ENCODE measurements at places on chromosomes 16 and 17.

GRCh38 chr17:47820033-47820789 is 1.4 kb downstream of the OSBPL7 start:
- no peak for DNase-seq

GRCh38 chr17:77963441-77963840 is 4.9 kb downstream of the TNRC6C start:
- DNase-seq = no peak

GRCh38 chr17:75036643-75037268 is 10.0 kb downstream of the ATP5PD start:
- peak; percentile 72 for DNase-seq

- no peak for DNase-seq
These were observed 3.5 kb downstream of the IRX3 start for GRCh38 chr16:54282928-54283724.

DNA sequence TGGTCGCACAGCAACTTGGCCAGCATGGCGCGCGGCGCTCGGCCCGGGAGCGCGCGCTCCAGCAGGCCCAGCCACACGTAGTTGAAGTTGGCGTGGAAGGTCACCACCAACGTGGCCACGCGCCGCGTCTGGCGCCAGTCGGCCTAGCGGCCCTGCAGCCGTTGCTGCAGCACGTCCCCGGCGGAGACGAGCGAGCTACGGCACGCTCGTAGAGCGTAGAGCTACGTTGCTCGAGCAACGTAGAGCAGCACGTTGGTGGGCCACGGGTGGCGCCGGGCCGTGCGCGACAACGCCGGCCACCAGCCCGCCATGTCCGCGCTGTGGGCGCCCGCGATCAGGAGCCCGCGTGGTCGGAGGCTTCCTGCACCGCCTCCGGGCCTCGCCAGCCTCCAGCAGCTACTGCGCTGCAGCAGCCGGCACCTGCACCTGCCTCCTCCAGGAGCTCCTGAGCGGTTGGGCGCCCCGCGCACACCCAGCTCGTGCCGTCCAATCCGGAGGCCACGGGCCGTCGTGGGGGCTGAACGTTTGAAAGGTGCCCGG is 13.4 kb upstream of the SULT1A1 start:
- DNase-seq = no peak

- peak; percentile 49 for DNase-seq
These were observed 38.2 kb upstream of the CCDC182 start for GRCh38 chr17:57783338-57783742.

DNA sequence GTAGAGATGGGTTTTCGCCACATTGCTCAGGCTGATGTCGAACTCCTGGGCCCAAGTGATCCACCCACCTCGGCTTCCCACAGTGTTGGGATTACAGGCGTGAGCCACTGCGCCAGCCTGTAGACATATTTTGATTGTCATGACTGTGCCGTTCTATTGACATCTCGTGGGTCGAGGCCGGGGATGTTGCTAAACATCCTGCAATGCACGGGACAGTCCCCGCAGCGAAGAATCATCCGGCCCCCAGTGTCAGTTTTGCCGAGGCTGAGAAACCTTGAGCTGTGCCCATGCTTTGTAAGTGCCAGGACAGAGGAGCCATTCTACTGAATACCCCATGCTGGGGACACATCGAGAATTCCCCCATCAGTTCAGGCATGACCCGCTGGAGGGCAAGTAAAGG is 69.1 kb upstream of the GSE1 start:
- DNase-seq = no peak

- DNase-seq = no peak
These were observed 312.3 kb upstream of the KCNJ16 start for GRCh38 chr17:69762766-69763165.

- DNase-seq = no peak
These were observed 44.5 kb upstream of the ABR start for GRCh38 chr17:1224330-1224729.

GRCh38 chr17:43140396-43141332 is 15.5 kb upstream of the BRCA1 start:
- DNase-seq = no peak

DNA sequence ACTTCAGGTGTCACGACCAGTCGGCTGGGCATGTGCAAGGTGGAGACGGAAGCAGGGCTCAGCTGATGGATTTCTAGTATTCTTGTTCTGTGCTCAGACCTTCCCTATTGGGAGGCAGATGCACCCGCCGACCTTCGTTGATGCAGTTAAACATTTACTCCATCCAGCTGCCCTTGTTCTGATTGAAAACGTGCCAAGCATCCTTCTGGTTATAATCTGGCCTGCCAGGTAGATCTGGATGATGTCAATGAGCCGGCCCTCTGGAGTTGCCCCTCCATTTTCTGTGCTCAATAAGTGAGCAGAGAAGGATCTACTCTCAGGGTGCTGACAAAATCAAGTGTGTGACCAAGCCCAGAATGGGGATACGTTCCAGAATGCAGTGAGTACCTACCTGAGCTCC is 38.3 kb downstream of the CCDC182 start:
- DNase-seq = no peak

DNA sequence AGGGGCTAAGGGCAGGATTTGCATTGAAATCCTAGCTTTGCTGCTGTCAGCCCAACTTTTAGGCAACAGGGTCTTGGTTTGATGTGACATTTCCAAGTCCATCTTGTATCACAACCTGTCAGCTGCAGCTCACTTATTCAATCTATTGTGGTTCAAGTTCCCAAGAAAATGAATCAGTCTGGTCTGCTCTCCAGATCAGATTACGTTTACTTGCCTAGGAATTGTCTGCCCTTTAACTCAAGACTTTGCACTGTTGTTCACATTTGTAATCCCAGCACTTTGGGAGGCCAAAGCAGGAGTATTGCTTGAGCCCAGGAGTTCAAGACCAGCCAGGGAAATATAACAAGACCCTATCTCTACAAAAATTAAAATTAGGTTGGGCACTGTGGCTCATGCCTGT is 10.0 kb downstream of the STX4 start:
- no peak for DNase-seq

- DNase-seq = no peak
These were observed 100.3 kb downstream of the MAF start for GRCh38 chr16:79500286-79500685.

DNA sequence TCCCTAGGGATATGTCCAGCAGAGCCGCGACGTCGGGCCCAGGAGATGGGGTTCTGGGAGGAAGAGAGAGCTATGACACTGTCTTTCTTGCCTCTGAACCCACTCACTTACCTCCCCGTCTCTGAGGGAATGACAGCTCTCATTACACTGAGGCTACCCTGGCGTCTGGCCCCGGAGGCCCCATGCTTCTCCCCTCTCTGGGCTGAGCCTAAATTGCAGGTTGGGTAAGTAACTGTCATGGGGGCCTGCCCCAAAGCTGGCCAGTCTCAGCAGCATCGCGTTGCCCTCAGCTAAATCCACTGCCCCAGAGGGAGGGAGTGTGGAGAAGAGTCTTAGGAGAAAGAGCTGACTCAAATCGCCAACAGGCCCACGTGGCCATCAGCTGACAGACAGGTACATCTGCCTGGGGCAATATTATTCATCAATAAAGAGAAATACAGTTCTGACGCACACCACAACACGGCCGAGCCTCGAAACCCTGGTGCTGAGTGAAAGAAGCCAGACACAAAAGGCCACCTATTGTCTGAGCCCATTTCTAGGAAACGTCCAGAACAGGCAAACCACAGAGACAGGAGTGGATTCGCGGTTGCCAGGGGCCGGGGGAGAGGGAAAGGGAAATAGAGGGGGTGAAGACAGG is 156.4 kb downstream of the C16orf95 start:
- DNase-seq = no peak

DNA sequence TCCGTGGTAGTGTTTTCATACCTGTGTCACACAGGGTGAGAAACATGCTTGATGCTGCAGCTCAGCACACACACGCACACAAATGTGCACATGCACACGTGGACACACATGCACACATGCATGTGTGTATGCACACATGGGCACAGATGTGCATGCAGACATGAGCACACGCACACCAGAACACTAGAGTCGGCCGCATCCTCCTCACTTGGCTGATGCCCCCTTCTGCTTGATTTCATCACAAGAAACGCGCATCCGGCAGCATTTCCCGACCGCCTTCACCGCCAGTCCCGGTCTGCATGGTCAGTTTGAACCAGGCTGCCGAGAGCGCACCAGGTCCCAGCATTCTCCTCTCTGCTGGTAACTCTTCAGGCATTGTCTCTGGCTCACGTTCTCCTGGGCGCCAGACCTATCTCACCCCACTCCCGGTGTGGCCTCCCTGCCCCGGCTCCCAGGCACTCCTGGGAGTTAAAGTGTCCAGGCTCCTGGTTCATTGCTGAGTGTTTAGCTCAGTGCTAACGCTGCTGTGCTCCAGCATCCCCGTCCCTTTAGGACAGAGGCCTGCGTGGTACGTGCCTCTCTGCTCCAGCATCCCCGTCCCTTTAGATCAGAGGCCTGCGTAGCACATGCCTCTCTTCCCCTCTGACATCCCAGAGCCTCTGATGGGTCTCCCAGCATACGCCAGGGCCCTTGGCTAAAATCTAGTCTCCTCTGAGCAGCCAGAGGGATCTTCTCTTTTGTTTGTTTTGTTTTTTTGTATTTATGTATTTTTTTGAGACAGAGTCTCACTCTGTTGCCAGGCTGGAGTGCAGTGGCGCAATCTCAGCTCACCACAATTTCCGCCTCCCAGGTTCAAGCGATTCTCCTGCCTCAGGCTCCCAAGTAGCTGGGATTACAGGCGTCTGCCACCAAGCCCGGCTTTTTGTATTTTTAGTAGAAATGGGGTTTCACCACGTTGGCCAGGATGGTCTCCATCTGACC is 16.0 kb downstream of the BAIAP2 start:
- no peak for DNase-seq

- no peak for DNase-seq
These were observed 5.8 kb upstream of the RSL1D1 start for GRCh38 chr16:11857161-11857560.

GRCh38 chr16:50617646-50618184 is 63.4 kb downstream of the SNX20 start:
- no peak for DNase-seq

- no peak for DNase-seq
These were observed 143.7 kb upstream of the COX10 start for GRCh38 chr17:13925579-13925978.

- DNase-seq = no peak
These were observed 107.0 kb downstream of the CYLD start for GRCh38 chr16:50848755-50849514.

DNA sequence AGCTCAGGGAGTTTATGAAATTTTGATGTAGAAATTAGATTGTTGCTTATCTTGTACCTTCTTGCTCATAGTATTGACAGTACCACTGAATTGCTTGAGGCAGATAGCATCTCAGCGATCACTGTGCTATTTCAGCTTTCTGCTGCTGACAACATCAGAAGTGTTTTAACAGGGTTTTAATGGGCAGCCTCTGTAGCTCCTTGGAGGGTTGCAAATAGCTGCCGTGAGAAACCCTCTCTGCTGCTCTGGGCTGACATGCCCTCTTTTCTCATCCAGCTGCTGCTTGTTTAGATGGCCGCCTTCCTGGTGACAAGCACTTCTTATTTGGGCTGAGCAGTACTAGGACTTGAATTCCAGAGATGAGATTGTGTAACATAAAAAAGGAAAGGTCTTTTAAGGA is 180.2 kb upstream of the TBX2 start:
- DNase-seq = no peak

DNA sequence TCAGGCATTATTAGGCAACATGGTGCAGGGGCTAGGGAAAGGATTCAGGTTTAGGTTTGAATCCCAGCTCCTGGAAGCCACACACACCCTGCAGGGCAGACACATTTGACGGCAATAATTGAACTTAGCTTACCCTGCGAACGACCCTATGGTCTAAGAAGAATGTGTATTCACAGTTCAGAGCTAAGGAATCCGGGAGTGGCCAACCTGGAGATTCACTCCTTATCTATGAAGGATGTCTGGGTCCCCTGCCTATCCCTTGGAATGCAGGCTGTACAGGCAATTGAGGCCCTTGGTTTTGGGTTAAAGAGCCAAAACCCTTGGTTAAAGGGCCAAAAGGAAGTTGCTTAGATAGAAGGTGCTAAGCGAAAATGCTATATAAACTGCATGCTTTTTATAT is 2.9 kb upstream of the SYT17 start:
- DNase-seq = no peak

DNA sequence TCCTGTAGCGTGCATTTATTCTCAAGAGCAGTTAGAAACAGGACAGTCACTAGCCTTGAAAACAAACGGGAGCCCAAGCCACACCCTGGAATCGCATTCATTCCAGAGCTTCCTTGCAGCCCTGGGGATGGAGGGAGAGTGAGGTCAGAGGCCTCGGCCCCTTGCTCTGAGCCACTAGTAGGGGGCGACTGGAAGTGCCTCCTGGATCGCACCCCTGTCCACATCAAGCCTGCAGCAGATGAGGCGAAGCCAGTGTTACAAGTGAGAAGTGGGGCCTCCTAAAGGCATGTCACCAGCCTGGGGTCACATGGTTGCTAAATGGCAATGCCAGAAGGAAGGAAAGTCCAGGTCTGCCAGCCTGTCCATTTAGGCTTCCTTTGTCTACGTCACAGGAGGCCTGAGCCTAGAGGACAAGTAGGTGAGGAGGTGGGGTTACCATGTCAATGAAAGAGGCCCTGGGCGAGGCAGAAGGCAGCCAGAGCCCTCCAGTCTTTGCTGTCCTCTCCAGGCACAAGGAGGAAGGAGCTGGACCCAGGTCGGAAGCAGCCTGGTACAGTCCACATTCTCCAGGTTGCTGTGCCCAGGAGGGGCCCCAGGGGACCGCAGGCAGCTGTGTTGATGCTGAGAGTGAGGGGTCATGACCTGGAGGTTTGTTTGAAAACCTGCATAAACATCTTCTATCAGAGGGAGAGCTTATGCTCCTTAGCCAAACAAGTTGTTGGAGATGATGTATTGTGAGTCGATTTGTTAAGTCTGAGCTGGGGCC is 3.0 kb upstream of the RCVRN start:
- DNase-seq = no peak

DNA sequence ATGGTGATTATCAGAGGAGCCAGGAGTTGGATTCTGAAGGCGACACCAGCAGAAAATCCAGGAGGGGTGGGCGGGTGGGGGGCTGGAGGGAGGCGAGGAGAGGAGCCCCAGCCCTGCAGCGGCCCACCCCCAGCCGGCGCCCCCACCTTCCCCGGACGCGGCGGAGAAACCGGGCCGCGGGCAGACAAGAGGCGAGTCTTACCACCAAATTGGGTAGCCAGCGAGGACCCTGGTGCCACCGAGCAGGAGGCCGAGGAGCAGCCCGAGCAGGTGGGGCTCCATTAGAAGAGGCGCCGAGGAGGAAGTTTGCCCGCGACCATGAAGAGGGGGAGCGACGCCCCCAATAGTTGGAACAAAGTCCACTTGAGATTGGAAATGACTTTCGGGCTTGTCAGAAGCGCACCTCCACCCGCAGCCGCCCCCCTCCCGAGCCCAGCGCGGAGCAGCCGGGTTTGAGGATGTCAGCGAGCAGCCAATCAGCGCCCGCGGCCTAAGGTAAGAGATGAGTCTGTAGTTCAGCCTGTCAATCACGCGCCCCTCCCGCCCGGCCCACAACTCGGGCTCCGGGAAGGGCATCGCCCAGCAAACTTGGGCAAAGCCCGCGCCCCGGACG is at the start of gene WNT3:
Gene WNT3 (minus strand): TSS at position 377 of the 613 bp plus-strand sequence. CDS start 95 bp downstream, at position 282.
- no peak for DNase-seq

DNA sequence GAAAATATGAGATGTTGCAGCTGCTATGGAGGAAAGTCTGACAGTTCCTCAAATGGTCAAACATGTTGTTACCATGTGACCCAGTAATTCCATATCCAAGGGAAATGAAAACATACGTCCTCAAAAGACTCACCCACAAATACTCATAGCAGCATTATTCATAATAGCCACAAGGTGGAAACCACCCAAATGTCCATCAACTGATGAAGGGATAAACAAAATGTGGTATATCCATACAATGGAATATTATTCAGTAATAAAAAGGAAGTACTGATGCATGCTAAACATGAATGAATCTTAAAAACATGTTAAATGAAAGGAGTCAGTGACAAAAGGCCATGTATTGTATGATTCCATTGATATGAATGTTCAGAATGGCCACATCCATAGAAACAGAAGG is 140.2 kb downstream of the PITPNC1 start:
- no peak for DNase-seq

All from stimulated activated CD8-positive, alpha-beta memory T cell treated with anti-CD3 and anti-CD28 coated beads, Interleukin-4, amount 100 ng/mL, for 1 hour (primary cell).